Activated CD4-positive, alpha-beta T cell treated with anti-CD3 and anti-CD28 coated beads, Interleukin-2, amount 50 U/mL, for 24 hours (primary cell): ENCODE measurements at places on chromosomes 16 and 17.

DNA sequence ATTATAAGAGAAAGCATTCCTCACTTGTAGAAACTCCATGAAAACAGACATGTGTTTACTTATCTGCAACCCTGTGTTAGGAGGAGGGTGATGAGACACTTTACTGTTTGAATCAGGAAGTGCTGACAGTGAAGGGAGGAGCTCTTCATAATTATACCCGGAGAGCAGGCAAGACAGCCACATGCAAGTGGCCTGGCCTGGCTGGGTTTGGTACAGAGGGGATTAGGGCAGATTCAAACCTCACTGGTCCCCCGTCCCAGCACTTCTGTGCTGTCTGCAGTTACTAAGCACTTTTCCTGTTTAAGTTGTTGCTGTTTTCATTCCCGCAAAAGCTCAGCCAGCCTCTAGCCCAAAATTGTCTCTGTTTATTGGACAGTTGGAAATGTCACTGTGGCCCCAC lies 78.5 kb downstream of the WWOX start:
- DNase-seq = no peak

GRCh38 chr16:27867122-27868110 lies 196.1 kb downstream of the GSG1L start:
- DNase-seq = peak; percentile 1

- DNase-seq = no peak
These were observed 139.8 kb upstream of the GSE1 start for GRCh38 chr16:85473323-85473722.

- no peak for DNase-seq
These were observed 56.4 kb downstream of the CNGB1 start for GRCh38 chr16:57914244-57915173.
